ENCODE measurements at places on chromosomes 7 and 10.

- no peak for DNase-seq
These were observed 103.0 kb downstream of the LRRC18 start for GRCh38 chr10:48836605-48837004.

- no peak for DNase-seq
These were observed 31.5 kb downstream of the FAM241B start for GRCh38 chr10:69661414-69662172.

GRCh38 chr10:132328738-132329137 is 3.3 kb upstream of the LRRC27 start:
- DNase-seq = no peak

GRCh38 chr7:130154131-130154500 is 51.1 kb downstream of the TMEM209 start:
- no peak for DNase-seq

GRCh38 chr7:234708-235553 is 42.6 kb downstream of the FAM20C start:
- no peak for DNase-seq

GRCh38 chr7:104960741-104961448 is 53.1 kb upstream of the KMT2E start:
- no peak for DNase-seq

- no peak for DNase-seq
These were observed 87.8 kb downstream of the CFAP58 start for GRCh38 chr10:104441329-104442000.

DNA sequence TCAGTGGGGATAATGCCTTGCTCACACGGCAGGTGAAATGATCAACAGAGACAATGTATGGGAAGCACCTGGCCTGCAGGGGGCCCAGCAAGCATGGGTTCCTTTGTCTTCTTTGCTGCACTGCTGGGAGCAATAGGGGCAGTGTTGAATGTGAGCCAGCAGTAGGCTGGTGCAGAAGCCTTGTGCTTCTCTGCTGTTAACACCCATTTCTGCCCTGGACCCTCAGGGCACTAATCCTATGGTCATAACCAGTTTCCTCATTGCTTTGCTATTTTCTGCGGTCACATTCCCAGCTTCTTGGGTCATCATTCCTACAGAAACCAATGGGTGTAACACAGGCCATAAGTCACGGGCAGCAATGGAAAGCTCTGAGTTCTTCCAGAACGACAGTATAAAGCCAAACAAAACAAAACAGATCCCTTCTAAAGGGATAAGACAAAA is 10.9 kb upstream of the LGI1 start:
- DNase-seq = peak; percentile 74

DNA sequence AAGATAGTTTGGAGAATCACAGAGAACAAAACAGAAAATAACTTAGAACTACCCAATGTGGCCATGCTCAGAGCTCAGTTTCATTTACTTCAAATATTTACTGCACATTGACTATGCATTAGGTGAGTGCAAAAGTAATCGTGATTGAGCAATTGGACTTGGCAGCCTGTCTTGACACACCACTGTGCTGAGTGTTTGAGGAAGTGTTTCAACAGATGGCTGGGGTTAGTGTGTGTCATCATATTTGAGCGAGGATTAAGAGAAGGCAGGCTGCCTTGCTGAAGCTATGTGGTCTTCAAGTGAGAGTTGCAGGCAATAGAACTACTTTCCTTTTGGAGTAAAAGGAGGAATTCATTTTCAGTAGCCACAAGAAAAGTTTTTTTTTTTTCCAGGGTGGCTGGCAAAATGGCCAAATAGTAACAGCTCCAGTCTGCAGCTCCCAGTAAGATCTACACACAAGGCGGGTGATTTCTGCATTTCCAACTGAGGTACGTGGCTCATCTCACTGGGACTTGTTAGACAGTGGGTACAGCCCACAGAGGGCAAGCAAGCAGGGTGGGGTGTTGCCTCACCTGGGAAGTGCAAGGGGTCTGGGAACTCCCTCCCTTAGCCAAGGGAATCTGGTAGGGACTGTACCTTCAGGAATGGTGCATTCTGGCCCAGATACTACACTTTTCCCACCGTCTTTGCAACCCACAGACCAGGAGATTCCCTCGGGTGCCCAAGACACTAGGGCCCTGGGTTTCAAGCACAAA is 37.6 kb downstream of the AKR1C4 start:
- DNase-seq = no peak
